AG04450 (cell line): ENCODE measurements at places on chromosomes 7 and 10. TPM values are rescaled to one million over a fixed set of nuclear protein-coding genes. Genes with fewer than 3 reads are reported as not detected.
A peak's percentile ranks its signal among the peaks of the same experiment; 100 is the strongest.

Gene HOXA9
- 0.78 and 1.5 TPM in 2 replicates for polyA plus RNA-seq

Gene RPEL1
- polyA plus RNA-seq = 0.15 and 0.20 TPM in 2 replicates

Gene CALML3
- not detected in 2 replicates for polyA plus RNA-seq

Gene ZNF488
- polyA plus RNA-seq = 0.16 and 0.19 TPM in 2 replicates

GRCh38 chr7:43535810-43536585, 46.9 kb upstream of the STK17A start:
- peak; percentile 84 for DNase-seq

DNA sequence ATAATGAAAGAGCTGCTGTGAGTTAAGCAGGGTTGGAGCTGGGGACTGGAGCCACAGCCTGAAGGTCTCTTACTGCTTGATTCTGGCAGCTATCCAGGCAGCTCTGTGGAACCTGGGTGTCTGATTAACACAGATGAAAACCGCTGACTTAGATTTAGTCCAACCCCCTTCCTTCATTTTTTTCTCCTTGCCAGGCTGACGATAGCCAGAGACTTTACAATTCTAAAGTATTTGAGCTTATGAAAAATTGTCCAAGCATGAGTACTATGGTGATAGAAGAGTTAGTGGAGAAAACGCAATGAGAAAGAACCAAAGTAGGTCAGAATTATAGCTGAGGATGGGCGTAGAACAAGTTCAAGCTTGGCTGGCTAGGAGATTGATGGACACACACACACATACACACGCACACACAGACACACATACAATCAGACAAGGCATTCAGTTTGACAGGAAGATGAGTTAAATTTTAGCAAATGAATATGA, 13.5 kb upstream of the GPR85 start:
- no peak for DNase-seq

GRCh38 chr10:86186633-86187032, 180.0 kb downstream of the GRID1 start:
- no peak for DNase-seq

GRCh38 chr7:2814186-2814945, 29.7 kb downstream of the GNA12 start:
- no peak for DNase-seq
